Stimulated activated naive CD4-positive, alpha-beta T cell treated with Interleukin-2 at 50 U/mL for 16 hours (primary cell): ENCODE measurements at places on chromosomes 6 and 20.

GRCh38 chr6:155959898-155960495, 504.4 kb upstream of the NOX3 start:
- DNase-seq: no peak

GRCh38 chr6:15461127-15461944, 201.5 kb downstream of the DTNBP1 start:
- no peak for DNase-seq

DNA sequence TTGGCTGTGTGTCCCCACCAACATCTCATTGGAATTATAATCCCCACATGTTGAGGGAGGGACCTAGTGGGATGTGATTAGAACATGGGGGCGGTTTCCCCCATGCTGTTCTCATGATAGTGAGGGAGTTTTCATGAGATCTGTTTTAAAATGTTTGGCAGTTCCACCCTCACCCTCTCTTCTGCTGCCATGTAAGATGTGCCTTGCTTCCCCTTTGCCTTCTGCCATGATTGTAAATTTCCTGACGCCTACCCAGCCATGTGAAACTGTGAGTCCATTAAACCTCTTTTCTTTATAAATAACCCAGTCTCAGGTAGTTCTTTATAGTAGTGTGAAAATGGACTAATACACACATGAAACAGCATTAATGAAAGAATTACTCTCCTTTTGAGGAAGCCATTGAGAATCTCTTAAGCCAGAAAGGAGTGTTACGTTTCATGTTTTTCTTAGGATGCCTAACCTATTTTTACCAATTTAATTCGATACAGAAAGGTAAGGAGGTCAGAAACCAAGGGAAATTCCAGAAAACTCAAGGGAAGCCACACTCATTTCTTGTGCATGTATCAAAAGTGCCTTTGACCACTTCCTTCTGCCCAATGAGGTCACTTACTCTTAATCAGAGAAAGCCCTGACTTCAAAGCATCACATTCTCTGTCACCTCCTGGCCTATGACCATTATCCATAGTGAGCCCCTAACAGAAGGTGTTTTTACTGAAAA, 24.7 kb upstream of the HINT3 start:
- no peak for DNase-seq

GRCh38 chr20:45873409-45874103, 7.5 kb upstream of the ZSWIM1 start:
- no peak for DNase-seq

DNA sequence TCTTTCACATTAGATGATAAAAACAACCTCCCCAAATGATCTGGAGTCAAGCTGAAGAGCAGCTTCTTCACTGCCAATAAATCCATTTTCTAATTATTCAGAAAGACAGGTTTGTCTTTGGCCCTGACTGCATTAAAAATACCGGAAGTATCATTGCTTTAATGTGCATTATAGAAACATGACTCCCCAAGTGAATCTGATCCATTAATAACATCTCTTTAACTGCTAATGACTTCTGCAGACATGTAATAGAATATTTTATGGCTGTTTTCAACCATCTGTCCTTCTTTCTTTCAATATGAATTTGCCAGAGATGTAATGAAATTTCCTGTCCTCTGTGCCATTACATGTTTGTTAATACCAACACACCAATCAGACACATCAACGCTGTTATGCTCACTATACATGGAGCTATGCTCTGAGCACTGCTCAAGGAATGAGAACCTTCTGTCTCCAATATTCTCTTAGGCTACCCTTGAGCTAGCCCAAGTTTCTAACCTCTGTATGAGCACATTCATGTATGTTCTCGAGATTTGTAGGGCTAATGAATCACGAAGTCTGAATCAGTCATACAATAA, 87.8 kb downstream of the LYRM4 start:
- DNase-seq: no peak

GRCh38 chr6:130050230-130050629, 31.8 kb downstream of the L3MBTL3 start:
- no peak for DNase-seq

DNA sequence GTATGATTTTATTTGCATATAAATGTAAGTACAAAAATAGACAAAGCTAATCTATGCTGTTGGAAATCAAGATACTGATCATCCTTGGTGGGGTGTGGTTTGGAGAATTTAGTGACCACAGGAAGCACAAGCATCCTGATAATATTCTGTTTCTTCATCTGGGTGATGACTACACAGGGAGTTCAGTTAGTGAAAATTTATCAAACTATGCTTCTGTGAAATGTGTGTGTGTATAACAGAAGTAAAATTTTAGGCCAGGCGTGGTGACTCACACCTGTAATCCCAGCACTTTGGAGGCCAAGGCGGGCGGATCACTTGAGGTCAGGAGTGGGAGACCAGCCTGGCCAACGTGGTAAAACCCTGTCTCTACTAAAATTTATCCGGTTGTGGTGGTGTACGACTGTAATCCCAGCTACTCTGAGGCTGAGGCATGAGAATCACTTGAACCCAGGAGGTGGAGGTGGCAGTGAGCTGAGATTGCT, 20.6 kb downstream of the ENPP3 start:
- DNase-seq: no peak

DNA sequence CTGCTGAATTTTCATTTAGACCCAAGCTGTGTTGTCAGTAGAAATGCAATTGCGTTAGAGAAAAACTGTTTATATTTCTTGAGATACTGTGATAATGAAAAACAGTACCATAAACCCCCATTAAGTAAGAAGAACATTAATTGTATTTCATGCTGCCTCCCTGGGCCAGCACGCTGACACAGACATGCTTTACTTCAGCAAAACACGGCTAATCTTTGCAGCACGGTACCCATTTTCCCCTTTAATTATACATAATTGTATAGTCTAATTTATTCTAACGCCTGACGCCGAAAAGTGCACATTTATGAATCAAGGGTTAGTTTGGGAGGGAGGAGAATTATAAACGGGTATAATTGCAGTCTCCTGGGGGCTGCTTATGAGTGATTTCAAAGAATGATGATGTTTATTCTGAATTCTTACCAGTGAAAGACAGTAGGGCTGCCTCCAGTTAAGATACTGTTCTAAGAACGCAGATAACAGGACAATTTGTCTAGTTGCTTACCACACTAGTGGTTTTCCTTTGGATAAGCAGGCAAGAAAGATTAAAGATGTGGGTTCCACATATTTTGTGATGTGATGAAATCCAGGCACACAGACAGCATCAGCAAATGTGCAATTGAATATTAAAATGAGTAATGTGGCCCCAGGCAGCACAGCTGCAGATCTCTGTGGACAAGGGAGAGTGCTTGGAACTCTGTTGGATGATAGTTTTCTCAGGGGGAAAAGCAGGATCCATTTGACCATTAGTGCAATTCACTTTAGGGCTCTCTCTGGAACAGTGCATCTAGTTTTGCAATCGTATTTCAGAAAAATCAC, 4.7 kb upstream of the SULF2 start:
- no peak for DNase-seq

DNA sequence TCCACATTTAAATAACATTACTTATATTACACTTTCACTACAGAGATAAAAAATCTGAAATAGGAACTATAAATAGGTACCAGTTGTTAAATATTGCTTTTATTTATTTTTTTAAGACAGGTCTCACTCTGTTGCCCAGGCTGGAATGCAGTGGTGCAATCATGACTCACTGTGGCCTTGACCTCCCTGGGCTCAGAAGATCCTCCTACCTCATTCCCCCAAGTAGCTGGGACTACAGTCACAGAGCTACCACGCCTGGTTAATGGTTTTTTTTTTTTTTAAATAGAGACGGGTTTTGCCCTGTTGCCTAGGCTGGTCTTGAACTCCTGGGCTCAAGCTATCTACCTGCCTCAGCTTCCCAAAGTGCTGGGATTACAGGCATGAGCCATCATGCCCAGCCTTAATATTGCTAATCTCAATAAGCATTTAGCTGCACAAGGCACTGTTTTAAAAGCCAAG, 17.3 kb downstream of the EEF1E1 start:
- DNase-seq: no peak

DNA sequence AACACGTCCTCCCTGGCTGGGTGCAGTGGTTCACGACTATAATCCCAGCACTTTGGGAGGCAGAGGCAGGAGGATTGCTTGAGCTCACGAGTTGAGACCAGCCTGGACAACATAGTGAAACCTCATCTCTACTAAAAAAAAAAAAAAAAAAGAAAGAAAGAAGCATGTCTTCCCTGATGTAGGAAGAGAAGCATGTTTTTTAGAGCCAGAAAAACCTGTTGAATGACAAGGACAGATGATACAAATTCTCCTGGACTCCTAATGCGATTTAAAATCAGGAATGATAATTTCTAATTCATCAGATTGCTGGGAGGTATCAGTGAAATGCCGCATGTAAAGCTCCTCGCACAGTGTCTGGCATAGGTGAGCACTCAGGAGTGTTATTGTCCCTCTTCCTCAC, 23.7 kb upstream of the SEC63 start:
- no peak for DNase-seq

GRCh38 chr6:99746261-99746895, 139.7 kb downstream of the PRDM13 start:
- peak; percentile 30 for DNase-seq

- no peak for DNase-seq
These were observed 36.2 kb upstream of the SCUBE3 start for GRCh38 chr6:35177596-35177995.

DNA sequence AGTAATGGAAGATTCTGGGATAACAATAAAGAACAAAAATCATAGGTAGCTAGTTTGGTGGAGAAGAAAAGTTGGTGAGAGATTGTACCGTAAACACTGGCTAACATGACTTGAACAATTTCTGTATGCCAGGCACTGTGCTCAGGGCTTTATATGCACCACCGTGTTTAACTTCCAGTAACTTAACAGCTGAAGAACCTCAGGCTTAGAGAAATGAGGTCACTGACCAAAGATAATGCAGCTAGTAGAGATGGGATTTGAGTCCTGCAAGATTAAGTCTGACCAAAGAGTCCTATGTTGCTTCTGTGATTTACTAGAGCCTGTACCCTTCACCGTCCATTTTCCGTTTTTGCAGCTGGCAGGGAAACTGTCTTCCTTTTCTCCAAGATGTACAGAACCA, 2.7 kb downstream of the CSTF1 start:
- DNase-seq: no peak

DNA sequence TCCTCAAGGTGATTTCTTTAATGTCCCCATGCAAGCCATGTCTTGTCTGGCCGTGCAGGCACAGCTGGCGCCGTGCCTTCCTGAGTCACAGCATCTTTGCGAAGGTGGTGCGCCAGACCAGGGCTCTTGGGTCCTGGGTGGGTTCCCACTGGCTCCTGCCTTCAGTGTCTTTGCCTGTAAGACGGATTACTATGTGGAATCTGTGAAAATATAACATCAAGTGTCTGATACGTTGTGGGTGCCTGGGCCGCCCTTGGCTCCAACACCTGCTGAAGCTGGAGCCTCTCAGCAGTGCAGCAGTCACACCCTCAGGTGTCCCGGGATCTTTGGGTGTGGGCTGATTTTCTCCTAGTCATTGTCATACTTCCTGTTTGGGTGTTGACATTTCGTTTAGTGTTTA, 3.2 kb downstream of the OSBPL2 start:
- no peak for DNase-seq

DNA sequence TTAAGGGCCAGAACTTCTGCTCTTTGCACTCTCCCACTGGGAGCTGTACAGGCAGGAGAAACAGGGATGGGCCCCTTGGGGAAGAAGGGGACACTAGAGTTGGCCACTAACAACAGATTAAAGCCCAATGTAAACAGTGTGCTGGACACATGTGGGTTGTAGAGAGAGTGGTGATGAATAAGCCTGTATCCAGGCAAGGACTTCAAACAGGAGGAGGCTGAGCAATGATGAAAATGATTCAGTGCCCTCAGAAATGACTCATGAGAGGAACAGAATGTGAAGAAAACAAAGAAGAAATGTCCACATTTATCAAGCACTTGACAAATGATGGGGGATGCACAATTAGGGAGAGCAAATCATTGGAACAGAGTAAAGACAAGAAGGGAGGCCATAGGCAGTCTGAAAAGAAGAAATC, 242.3 kb downstream of the TBX18 start:
- DNase-seq: no peak

DNA sequence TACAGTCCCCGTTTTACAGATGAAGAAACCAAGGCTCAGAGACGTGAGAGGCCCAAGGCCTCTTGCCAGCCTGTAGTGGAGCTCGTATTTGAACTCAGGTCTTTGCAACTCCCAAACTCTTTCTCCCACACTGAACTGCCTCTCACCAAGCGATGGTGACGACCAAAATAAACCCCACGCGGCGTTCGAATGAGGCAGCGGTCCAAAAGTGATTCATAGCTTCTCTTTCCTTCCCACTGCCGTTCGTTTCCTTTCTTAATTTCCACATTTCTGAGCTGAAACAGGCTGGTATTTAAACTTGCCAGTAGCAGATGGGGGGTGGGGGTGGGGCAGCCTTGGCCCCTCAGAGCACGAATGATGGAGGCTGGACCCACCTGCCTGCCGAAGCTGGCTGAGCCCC, 252.9 kb upstream of the KCNG1 start:
- no peak for DNase-seq

DNA sequence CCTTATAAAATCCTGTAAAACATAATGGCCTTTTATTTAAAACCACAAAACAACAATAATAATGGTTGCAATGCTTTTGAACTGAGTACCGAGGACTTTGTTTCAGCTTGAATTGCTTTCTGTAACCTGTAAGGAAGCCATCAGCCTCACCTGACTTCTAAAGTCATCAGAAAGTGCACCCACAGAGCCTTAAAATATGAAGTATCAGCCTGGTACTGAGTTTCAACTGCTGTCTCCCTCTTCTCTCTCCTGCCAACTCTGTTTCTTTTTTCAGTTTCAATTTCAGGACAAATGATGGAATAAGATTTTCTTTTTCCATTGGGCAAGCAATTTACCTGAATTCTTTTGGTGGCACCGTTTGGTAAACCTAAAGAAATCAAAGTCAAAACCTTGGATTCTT, 119.4 kb downstream of the PHACTR1 start:
- DNase-seq: no peak

DNA sequence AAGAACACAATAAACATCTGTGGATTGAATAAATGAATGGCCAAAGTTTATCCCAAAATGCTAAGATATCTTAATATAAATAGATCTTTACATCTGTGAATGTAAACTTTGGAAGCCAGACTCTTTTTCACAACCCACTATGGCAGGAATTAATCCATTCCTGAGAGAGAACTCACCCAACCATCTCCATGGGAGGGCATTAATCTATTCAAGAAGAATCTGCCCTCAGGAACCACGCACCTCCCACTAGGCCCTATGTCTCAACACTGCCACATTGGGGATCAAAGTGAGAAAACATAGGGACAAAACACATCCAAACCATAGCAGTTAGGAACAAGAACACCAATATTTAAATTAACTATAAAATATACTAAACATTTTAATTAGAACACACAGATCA, 3.4 kb downstream of the UBE3D start:
- no peak for DNase-seq

DNA sequence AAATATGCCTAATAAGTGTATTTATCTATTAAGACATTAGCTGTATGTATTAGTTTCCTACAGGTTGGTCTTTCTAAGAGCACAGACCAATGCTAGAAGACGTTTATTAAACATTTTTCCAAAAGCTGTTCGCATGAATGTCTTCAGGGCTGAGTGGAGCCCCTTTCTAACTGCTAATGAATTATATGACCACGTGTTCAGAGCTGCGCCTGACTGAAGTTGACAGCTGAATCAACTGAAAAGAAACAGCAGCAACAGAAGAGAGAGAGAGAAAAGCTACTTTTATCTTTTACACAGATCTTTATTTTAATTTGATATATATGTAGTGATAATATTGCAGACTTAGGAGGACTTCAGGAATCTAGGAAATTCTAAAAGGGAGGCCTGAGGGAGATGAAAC, 75.2 kb upstream of the ARID1B start:
- no peak for DNase-seq
